Stimulated activated CD8-positive, alpha-beta memory T cell treated with anti-CD3 and anti-CD28 coated beads, Interleukin-7, amount 100 ng/mL, for 24 hours (primary cell): ENCODE measurements at places on chromosomes 2 and 18.

- no peak for DNase-seq
These were observed 59.8 kb downstream of the NOL10 start for GRCh38 chr2:10629819-10630532.

GRCh38 chr2:35821675-35822074 lies 533.9 kb upstream of the CRIM1 start:
- no peak for DNase-seq

GRCh38 chr2:55408918-55409868 lies 10.5 kb downstream of the CCDC88A start:
- DNase-seq, result no peak

DNA sequence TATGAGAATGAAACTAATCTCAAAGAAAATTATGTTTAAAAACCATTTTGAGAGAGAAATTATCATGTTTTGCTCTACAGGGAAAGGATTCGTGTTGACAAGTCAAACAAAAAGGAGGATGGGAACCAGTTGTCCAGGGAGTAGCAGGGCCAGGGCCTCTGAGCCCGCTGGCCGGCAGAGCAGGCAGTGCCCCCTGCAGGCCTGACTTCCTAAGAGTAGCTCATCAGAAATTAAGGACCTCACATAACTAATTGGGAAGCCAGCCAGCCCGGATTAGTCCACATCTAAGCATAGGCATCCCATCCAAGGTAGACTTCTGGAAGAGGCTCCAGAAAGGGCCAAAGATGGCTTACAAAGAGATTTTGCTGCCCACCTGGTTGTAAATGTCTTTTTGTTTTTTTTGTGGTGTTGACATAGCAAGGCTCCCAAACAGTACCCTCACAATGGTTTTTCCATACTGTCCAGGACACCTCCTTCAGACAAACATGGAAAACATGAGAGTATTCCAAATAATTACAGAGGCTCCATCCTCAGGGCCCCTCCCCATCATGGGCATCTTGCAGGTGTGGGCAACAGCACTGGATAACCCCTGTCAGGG lies 241.2 kb upstream of the TANK start:
- no peak for DNase-seq

GRCh38 chr18:39199231-39199855 lies 1633.7 kb upstream of the CELF4 start:
- no peak for DNase-seq

GRCh38 chr2:213934560-213934959 lies 476.3 kb upstream of the VWC2L start:
- DNase-seq, result no peak

DNA sequence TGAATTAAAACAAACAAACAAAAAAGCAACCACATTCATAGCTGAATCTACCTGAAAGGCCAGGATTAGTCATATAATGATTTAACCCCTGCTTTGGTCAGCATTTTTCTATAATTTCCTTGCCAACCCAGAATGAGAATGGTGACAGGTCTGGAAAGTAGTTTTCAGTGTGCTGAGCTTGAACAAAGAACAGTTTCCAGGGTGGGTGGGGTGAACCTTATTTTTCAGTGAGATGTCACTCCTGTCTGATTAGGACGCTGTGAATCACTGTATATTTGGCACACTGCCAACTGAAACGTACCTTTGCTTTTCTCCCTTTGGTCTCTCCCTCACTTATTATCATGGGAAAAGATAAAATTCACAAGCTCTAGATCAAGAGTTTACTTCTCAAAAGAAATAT lies 35.0 kb upstream of the DSC1 start:
- no peak for DNase-seq

DNA sequence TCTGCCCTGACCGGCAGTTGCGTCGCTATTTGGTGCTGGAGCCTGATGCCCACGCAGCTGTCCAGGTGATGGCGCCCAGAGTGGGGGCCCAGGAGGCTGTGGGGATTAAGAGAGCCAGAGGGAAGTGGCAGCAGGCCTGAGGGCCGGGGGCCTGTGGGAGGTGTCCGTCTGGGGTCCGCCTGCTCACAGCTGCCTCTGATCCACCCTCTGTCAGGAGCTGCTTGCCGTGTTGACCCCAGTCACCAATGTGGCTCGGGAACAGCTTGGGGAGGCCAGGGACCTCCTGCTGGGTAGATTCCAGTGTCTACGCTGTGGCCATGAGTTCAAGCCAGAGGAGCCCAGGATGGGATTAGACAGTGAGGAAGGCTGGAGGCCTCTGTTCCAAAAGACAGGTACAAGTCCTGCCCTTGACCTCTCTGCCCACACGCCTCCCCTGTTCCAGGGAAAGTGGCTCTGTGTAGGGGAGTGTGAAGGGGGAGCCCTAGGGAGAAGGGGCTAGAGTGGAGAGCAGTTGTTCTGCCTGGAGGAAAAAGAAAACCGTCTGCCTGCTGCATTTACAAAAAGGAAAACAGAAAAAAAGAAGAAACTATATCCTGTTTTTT lies 11.6 kb downstream of the STK11IP start:
- no peak for DNase-seq

DNA sequence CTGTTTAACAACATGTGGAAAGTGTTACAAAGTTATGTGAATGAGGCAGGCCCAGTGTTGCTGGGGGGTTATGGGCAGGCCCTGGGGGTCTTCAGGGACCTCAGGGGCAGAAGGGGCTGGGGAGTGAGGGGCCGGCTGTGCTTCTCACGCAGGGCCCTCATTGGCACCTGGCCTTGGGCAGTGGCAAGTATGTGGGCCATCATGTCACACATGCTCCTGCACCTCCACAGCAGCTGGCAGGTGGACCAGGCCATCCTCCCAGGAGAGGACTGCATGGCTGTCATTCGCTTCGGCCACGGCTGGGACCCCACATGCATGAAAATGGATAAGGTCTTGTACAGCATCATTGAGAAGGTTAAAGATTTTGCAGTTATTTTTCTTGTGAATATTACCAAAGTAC lies 47.4 kb downstream of the ZNF385B start:
- no peak for DNase-seq

GRCh38 chr2:145623136-145623535 lies 1103.2 kb upstream of the ZEB2 start:
- DNase-seq, result no peak

DNA sequence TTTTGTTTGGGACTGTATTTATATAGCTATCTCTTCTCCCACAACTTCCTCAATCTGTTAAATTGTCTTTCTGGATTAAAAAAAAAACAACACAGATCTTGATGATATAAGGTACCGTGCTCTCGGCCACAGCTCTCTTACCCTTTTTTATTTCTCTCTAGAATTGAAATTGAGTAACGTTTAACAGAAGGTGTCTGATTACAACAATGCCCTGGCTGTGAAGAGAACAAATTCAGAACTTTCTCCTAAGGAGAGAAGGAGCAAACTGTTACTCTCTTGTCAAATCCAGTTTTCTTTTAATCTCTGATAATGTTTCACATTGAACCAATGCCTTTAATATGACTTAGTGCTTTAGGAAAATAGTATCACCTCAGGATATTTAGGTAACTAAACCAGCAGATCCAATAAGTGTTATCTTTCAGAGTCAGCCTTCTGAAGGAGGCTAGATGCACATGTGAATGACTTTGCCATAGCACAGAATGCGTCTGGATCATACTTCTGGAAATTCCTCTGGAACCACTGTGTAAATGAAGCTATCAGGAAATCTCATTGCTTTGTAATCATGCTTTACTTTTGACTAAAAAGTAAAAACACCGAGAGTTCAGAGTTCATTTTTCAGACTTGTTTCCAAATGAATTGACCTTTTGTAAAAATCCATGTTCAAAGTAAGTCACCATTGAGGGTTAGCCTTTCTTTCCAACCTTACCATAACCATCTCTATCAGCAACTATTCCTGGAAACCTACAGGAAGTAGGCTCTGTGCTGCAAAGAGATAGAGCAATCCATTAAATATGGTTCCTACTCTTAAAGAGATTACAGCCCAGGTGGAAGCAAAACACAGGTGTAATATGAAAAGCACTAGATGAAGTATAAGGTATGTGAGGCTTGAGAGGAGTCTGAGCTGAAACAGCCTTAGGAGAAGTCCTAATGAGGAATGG lies 147.0 kb upstream of the OSR1 start:
- DNase-seq, result no peak

GRCh38 chr18:3163968-3164367 lies 55.8 kb downstream of the MYOM1 start:
- no peak for DNase-seq

DNA sequence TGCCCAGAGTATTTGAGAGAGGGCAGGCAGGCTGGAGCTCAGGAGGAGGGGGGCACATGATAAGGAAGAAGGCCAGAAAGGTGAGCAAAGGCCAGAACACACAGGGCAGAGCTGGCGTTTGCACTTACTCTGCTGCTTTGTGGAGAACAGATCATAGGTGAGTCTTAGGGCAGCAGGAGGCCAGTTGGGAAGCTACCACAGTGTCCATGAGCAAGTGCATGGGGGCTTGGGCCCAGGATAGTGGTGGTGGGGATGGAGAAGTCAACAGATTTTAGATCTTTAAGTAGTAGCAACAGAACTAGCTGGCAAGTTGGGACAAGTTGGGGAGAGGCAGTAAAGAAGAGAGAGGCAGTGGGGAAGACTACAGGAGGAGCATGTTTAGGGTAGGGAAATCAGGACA lies 168.0 kb downstream of the ANTXR1 start:
- DNase-seq, result no peak

DNA sequence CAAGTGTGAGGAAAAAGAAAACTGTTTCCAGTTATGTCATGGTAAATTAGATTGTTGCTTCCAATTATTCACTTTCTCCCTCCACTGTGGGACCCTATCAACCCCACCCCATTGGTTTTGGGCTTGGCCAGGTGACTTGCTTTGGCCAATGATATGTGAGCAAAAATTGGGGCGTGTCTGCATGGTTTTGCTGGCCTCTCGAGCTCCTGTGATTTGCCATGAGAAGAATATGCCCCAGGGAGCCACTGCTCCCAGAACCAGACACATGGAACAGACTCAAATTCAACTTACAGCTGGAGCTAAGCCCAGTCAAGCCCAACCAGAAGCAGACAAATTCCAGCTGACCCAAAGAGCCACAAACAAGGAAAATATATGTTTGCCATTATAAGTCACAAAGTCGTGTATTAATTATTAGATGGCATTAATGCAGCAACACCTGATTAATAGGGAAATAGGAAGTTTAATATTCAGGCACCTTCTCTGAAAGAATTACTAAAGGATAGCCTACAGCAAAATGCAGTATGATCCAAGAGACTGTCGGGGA lies 248.9 kb downstream of the ANAPC1 start:
- no peak for DNase-seq

GRCh38 chr2:239127513-239127912 lies 273.3 kb downstream of the HDAC4 start:
- DNase-seq, result no peak

DNA sequence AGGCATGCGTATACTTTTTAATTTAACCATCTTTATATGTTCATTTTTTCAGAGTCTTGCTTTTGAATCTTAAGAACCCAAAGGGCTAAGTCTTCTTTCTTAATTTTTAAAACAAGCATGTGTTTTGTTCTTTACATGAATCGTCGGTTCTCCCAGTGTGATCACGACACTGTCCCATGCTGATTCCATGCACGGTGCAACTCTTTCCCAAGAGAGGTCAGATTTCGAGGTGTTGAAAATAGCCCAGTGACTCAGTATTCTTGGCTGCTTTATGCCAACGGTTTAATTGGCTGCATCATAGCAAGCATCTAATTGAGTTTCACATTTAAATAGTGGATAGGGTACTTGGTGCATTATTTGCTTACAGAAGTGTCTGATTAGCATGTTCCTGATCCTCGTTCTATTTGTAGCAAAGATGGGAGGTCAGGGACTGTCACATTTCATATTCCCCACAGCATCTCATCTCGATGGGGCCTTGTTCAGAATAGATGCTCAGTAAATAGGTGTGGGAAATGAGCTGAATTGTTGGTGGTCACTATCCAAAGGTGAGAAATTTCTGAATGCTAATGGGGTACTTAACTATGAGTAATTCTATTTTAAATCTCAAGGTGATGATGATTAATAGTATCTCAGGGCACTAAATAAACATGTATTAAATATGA lies 2.8 kb downstream of the NPAS2 start:
- DNase-seq, result no peak

DNA sequence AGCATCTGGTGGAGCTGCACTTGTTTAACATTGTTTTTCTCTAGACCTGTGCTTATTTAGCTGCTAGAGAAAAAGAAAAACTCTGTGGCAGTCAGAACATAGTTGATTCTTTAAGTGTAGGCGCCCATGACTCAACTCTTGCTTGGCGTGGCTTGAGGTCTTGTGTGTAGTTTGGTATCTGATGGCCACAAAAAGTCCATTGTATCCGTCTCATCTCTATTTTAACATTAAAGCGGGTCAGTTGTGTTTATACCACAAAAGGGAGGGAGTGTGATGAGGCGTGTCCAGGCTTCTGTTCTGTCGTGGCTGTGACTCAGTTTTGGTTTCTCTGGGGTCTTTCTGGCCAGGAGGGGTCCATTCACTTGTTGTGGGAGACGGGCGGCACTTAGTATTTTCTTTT lies 24.2 kb upstream of the UGT1A8 start:
- no peak for DNase-seq

DNA sequence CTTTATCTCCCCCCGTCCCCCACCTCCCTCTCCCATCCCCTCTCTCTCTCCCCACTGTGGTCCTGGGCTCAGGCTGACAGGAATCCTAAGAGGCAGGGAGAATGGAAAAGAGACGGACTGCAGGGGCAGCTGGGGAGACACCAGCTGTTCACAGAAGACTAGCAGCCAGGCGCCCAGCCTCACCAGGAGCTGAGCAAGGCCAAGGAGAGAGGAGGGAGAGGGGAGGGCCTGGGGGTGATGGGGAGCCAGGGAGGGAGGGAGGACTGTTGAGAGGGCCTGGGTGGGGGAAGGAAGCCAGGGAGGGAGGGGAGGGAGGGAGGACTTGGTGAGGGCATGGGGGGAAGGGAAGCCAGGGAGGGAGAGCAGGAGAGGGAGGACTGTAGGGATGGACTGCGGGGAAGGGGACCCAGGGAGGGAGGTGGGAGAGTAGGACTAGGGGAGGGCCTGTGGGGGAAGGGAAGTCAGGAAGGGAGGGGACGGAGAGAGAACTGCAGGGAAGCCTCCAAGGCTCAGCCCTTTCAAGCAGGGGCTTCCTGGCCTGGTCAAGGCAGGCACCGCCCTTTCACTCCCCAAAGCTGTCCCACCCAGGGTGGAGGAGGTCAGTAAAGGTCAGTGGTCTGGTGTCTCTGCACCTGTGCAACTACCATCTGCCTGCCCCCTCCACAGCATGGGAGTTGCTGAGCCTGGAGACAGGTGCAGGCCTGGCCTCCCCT lies 517.7 kb upstream of the MYT1L start:
- no peak for DNase-seq

DNA sequence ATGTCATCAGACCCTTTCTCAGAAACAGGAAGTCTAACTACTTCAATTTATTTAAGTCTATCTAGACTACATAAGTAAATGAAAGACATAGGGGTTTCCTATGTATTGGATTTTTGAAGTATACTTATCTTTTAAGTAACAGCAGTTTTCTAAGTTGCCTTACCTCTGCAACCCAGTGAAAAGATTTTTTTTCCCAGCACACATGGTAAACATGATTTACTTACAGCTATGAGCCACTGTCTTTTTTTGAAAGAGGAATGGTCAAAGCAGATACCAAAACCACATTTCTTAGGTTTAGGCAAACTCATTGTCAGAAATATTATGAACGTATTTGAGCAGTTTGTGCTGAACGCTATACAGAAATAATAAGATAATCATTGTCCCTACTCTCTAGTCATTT lies 78.7 kb upstream of the OTX1 start:
- no peak for DNase-seq

GRCh38 chr2:55490554-55490953 lies 29.0 kb upstream of the CFAP36 start:
- DNase-seq, result no peak
